NCI-H510A treated with DMSO at 0.1 percent for 48 hours (cell line): ENCODE measurements at places on chromosomes 4 and X.

GRCh38 chr4:68732653-68733466, 62.4 kb upstream of the UGT2B15 start:
- no peak for DNase-seq

- DNase-seq, result no peak
These were observed 23.4 kb downstream of the LANCL3 start for GRCh38 chrX:37594755-37595382.

- DNase-seq, result no peak
These were observed 22.5 kb downstream of the ERVMER34-1 start for GRCh38 chr4:52728691-52729240.

DNA sequence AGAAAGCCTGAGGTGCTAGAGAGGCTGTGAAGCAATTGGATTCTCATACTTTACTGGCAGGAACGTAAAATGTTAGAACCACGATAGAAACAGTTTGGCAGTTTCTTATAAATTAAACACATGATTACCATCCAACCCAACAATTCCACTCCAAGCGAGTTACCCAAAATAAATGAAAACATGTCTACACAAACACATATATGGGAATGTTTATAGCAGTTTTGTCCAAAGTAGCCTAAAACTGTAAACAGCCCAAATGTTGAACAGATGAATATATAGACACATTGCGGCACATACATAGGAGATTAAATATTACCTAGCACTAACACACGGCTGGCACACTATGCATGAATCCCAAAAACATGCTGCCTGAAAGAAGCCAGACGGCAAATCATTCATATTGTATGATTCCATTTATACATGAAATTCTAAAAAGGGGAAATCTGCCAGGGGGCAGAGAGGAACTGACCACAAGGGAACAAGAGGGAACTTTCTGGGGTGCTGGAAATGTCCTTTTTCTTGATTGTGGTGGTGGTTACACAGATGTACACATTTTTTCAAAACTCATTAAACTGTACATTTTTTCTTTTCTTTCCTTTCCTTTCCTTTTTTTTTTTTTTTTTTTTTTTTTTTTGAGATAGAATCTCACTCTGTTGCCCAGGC, 50.4 kb upstream of the SLC25A4 start:
- DNase-seq, result no peak

GRCh38 chr4:38730830-38731646, 51.8 kb downstream of the TLR10 start:
- DNase-seq, result peak; percentile 38

DNA sequence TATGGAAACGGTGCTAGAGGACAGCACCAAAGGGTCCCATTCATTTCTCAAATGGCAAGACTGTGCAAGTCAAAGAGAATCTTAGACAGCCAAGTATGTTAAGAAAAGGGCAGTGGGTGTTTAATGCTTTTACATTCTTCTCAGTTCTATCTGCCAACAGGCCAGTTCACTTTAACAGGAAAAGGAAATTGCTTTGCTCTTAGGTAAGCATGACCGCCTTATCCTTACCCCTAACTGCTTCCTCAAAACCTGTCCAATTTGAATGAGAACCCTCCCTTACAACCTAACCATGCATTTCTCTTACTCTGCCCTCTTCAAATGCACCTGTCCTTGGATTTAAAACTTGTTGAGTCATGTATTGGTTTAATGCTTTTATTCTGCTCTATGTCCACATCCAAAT, 44.5 kb upstream of the BLTP1 start:
- DNase-seq, result no peak

GRCh38 chr4:10347281-10347795, 109.9 kb downstream of the ZNF518B start:
- DNase-seq, result no peak

DNA sequence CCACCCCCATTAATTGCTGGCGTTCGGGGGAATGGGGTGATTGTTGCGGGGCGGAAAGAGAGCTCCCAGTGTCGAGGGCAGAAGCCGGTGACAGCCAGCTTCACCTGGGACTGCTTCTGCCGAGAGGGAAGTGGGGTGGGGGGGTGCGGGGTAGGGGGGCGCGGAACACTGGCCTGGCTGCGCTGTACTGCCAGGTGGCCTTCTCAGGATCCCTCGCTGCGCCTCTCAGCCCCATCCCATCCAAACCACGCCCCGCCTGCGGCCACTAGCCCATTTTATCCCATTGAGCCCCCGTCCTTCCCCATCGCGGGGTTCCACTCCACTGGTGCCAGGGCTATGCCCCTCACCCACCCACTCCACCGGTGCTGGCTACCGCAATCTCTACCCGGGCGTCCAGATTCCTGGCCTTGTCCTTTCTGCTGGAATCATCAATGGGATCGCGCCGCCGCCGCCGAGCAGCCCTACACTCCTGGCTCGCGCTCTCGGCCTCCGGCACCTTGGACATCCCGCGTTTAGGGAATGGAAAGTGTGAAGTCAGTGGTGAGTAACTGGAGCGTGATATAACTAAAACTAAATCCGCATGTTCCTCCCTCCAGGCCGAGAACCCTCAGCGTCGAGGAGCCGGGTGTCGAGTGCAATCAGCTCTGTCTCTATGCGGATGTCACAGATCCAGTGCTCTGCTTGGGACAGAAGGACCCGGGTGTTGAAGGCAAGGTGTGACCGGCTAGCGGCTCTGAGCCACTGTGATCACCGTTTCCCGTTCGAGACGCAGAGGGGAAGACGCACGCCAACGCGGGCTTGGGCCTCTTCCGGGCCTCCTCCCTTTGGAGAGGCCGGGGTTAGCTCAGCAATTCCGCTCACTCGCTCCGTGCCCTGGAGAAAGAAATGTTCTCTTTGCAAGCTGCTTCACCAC, 20.5 kb downstream of the NKX3-2 start:
- no peak for DNase-seq

DNA sequence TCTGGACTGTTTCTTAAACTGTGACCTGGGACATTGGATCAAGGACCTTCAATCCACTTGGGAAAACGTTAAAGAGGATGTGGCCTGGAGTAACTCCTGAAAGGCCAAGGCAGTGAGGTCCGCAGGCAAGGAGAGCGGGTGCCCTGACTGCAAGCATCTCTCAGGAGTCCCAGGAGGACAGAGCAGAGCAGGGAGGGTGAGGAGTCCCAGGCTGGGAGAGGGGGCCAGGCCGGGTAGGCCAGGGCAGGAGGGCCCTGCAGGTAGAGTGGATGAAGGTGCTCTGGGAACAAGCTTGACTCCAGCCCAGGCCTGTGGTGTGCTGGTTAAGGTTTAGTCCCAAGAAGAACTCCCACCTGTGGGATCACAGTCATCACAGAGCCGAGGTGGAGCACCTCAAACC, 13.8 kb downstream of the PNMA6E start:
- DNase-seq, result no peak

DNA sequence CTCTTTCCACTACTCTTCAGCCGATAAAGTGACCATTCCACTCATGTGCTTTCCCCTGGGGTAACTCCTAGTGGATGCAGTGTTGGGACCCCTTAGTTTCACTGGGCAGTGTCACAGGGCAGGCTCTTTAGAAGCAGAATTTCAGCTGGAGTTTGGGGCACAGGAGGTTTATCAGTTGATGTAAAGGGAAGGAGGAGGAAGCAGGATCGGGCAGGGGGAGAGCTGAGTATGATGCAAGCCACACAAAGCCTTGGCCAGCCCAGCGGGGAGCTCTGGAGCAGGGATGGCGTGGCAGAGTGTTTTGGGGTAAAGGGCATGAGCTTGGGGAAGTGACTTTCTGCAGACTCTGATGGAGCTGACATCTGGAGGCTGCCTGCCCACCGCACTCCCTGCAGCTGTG, 19.3 kb downstream of the WDR13 start:
- no peak for DNase-seq

DNA sequence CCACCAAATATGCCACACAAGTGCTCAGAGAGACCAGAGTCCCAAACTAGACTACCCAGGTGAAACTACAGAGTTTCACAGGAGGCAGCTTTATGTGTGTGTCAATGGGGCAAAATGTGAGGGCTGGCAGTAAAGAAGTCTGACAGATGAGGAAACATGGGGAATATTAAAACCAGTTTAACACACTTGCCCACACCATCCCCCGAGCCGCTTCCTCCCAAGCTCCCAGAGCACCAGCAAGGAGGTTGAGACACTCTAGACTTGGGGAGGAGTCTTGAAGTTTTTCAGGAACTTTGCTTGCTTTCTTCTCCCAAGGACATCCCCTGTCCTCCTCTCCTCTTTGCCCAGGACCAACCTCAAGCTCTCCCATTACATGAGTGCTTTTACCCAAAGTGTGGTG, 94.7 kb upstream of the SPRY1 start:
- no peak for DNase-seq

DNA sequence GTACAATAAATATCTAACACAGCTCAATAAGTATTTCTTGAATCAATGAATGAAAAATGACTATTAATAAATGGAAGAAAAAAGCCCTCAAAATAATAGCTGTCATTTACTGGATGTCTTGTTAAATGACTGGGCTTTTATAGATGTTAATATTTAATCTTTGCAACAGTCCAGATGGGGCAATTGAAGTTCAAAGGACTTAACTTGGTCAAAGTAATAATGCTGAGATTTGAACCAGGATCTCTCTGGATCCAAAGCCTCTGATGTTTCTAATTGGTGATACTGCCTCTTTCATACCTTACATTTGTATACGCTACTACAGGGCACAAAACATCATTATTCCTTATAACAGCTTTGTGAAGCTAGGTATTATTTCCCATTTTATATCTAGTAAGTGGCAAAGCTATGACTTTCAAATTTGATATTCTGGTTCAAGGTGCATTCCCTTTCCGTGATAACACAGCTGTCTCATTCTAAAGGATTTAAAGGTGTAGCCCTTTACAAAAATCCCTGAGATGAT, 72.6 kb downstream of the DCK start:
- DNase-seq, result no peak

DNA sequence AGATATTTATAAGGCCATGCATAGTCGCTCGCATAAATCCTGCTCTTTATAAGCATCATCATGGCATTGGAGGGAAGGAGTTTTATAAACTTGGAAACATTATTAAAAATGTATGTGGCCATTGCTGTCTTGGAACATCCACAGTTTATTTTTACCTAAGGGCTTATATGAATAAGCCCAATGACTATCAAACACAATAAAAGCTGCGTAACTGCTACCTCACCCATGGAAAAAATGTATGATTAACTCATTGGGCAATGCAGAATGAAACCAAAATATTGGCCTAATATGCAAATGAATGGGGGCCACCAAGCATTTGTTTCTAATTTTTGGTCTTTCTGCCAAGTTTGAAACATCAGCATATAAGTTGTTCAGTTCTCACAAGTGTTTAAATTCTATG, 19.1 kb downstream of the GEMIN8 start:
- no peak for DNase-seq

DNA sequence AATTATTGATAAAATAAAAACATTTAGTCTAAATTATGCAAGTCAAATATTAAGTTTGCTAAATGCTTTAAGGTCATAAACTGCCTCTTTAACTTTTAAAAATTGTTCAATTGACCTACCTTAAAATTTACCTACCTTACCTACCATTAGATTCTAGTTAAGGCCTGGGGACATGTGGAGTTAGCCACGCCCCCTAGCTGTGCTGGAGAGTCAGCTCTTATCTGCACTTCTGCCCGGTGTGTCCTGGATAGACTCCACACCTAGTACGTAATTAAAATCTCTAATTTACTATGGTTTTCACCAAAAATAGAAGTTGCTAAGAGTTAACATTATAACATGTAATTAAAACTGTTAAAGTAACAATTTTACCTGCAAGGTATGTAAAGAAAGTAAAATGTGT, 22.7 kb downstream of the TENM3 start:
- no peak for DNase-seq

DNA sequence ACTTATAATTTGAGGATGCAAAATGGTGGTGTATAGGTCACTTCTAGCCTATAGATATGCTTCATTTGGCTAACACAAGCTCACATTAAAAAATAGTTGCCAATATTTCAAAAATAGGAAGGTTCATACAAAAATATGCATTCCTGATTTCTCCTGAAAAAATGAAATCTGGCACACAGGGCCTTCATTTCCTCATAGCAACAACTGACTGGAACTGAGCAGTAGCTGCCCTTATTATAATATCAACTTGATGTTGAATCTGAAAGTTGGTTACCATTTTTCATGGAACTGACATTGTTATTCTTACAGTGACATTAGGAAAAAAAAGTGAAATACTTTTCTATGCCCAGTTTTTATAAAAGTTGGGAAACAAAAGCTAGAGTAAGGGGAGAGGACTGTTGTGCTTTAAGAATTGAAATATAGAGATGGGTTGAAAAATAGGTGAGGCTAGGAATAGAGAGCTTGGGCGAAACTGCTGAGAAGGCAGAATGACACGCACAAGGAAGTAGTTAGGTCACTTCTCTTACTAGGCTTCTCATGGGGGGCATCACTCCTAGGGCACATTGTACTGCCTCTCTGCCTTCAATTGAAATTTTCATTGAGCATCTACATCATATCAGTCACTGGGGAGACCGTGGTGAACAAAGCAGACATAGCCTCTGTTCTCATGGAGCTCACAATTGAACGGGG, 43.1 kb upstream of the C1GALT1C1 start:
- no peak for DNase-seq

- DNase-seq, result no peak
These were observed 14.9 kb upstream of the UGDH start for GRCh38 chr4:39541987-39542610.

GRCh38 chrX:149757206-149758067, 16.4 kb upstream of the HSFX1 start:
- no peak for DNase-seq

- DNase-seq, result no peak
These were observed 309.8 kb downstream of the LDB2 start for GRCh38 chr4:16588651-16589050.

GRCh38 chr4:147194114-147194513, 248.4 kb upstream of the TTC29 start:
- no peak for DNase-seq

GRCh38 chr4:8393593-8394038, 46.9 kb downstream of the ACOX3 start:
- DNase-seq, result no peak

- no peak for DNase-seq
These were observed 7.4 kb downstream of the AFF1 start for GRCh38 chr4:86942185-86942666.

DNA sequence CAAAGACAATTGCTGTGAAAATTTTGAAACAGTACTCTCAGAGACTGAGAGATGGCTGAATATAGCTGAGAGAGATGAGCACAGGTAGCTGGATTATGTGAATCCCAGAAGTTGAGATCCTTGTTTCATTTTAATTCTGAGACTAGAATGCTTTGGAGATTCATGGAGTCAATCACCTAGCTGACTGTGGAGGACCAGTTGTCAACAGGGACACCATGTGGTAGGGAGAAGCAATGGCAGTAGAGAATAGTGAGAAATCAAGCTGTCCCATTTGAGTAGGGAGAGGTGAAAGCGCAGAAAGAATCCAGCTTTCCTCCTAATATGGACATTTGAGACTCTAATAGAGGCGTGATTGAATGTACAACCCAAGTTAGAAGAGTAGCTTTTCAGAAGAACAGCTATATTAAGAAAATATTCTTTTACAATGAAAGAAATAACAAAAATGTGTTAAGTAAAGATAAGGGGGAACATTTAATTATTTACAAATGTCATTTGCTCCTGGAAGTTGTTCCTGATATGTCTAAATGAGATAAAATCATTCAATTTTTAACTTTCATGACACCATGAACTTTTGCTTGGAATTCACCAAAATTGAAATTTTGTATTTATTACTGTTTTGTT, 30.3 kb upstream of the GLRB start:
- DNase-seq, result peak; percentile 26

- DNase-seq, result no peak
These were observed 43.9 kb downstream of the C4orf50 start for GRCh38 chr4:5974321-5974720.
